ENCODE measurements at places on chromosomes 1 and 21.

- no peak for DNase-seq
Observed at GRCh38 chr1:59062743-59063142, 234.2 kb upstream of the FGGY start.

DNA sequence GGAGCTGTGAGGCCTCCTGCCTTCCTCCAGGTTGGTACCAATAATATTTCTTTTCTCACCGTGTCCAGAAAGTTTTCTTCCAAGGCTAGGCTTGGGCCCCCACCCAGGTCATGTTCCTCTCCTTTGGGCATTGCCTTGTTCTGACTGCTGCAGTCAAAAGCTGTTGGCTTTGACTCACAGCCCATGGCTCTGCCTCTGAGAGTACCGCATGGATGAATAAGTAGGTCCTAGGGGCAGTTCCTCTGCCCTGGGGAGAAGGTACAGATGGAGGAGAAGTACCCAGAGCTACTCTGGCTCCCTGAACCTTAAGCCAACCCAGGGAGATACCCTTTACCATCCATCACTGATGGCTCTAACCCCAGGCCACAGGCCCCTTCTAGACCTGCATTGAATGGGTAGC lies 115.0 kb downstream of the NAV1 start:
- DNase-seq, result no peak

GRCh38 chr21:45542242-45542666 lies at the start of gene SLC19A1:
Gene SLC19A1 (minus strand): TSS chr21:45542440. CDS start chr21:45537959, 4,481 bp downstream.
- peak; percentile 67 for DNase-seq

GRCh38 chr1:80566867-80567266 lies 1233.9 kb upstream of the ADGRL2 start:
- no peak for DNase-seq

DNA sequence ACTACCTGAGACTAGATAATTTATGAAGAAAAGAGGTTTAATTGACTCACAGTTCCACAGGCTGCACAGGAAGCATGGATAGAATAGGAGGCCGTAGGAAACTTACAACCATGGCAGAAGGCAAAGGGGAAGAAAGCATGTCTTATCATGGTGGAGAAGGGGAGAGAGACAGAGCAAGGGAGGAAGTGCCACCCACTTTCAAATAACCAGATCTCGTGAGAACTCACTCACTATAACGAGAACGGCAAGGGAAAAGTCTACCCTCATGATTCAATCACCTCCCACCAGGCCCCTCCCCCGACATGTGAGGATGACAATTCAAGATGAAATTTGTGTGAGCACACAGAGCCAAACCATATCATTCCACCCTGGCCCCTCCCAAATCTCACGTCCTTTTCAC lies 4.7 kb upstream of the C21orf91 start:
- no peak for DNase-seq

DNA sequence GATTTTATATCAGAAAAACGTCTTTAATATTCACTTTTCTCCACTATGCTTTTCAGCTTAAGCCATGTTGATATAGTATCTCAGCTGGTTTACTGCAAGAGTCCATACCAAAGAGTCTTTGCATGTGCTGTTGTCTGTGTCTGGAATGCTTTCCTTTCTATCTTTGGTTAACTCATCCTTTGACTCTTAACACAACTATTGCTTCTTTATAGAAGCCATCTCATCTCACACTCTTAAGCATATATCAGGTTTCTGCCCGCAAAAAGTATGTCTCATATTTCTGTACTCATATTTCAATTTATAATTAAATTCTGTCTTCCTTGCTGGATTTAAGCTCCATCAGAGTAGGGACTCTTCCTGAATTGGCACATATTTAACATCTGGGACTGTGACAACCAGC lies 220.9 kb upstream of the KCNK2 start:
- DNase-seq, result no peak

- no peak for DNase-seq
Observed at GRCh38 chr1:214569357-214570004, 18.1 kb upstream of the PTPN14 start.

GRCh38 chr1:66931590-66931989 lies 6.8 kb downstream of the MIER1 start:
- no peak for DNase-seq

DNA sequence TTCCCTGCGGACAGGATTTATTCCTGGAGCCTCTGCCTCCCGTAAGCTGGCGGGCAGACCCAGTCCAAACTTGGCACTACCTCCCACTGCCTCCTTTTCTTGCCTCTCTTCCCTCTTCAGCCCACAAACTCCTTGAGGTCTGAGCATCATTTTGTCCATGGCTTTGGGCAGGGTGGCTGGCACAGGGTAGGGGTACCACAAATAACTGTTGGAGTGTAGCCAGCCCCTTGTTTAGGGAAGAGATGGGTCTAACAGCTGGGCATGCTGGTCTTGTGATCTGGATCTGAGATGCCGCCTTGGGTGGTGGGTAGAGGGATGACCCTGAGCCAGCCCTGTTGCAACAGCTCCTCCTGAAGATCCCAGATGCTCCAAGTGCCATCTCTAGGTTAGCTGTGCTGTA lies 71.4 kb upstream of the CLDN14 start:
- no peak for DNase-seq

- no peak for DNase-seq
Observed at GRCh38 chr1:153678519-153679336, at the start of gene NPR1. Gene NPR1 (plus strand): TSS chr1:153678688. CDS start chr1:153679109, 421 bp downstream.

GRCh38 chr1:234205966-234206365 lies 167.3 kb upstream of the COA6 start:
- DNase-seq, result no peak

DNA sequence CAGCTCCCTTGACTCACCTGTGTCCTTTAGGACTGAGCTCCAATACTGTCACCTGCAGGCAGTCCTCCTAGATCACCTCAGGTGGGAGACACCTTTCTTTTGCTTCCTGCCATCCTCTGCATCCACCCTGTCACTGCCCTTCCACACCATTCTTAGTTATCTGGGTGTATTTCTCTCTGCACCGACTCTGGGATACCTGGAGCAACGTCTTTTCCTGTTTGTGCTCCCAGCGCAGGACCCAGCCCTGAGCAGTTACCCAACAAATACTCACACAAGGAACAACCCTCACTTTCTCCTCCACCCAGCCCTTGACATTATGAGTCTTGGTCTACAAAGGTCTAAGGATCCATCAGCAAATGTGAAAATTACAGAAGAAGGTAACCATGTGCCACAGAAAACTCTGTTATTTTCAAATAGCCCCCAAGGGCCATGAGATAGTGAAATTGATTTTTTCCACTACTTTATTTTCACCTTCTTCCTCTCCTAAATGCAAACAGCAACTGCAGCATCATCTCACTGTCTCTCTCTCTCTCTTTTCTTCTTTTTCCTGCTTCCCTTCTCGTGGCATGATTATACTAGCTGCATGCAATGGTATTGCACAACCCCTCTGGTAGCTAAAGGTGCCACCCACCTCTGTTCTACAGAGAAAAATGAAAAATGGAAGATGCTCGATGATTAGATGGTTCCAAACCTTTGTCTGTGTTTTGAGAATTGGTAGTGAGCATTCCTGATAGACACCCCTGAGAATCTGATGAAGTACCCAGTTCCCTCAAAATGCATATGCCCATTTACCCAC lies 89.0 kb downstream of the MIS18A start:
- no peak for DNase-seq

DNA sequence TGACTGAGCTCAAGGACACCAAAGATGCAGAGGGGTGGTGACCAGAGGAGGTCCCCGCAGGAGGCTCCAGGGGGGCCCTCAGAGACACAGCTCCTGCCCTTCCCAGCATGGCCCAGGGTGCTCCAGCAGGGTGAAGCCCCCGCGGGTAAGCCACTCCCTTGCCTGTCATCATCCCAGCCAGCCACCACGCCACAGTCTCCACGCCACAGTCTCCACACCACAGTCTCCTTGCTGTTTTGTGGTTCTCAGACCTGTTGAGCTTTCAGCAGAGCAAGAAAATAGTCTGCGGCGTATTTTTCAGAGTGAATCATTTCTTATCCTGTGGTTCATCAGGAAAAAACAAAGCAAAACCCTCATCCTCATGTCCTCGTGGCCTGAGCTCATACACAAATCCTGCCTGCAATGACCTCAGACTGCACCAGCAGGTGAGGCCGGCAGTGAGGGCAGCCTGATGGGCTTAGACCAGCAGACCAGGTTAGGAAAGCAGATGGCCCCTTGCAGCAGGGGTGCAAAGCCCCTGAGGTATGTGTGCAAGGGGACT lies 25.7 kb upstream of the ABCG1 start:
- DNase-seq, result peak; percentile 29

GRCh38 chr1:186569856-186570255 lies 108.9 kb upstream of the PDC start:
- DNase-seq, result no peak

- no peak for DNase-seq
Observed at GRCh38 chr1:84025966-84026365, 27.0 kb upstream of the TTLL7 start.

GRCh38 chr1:105000793-105001192 lies 1251.1 kb downstream of the AMY1C start:
- no peak for DNase-seq

DNA sequence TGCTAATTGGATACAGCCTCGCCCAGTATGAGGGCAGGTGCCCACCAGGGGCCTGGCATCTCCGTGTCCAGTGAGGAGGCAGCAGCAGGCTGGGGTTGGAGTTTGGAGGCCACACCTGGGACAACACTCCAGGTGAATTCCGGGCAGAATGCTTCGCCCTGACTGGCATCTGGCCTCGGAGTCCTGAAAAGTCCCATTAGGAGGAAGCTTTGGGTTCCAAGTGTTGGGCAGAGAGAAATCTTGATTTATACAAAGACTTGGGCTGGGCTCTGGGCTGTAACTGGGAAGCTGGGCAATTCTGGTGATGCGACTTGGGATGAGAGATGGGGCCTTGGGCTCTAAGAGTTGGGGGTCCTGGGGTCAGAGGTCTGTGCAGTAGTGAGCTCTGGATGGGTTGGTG lies 48.1 kb upstream of the CSF3R start:
- DNase-seq, result no peak
